ENCODE measurements at places on chromosomes 2 and 18.

DNA sequence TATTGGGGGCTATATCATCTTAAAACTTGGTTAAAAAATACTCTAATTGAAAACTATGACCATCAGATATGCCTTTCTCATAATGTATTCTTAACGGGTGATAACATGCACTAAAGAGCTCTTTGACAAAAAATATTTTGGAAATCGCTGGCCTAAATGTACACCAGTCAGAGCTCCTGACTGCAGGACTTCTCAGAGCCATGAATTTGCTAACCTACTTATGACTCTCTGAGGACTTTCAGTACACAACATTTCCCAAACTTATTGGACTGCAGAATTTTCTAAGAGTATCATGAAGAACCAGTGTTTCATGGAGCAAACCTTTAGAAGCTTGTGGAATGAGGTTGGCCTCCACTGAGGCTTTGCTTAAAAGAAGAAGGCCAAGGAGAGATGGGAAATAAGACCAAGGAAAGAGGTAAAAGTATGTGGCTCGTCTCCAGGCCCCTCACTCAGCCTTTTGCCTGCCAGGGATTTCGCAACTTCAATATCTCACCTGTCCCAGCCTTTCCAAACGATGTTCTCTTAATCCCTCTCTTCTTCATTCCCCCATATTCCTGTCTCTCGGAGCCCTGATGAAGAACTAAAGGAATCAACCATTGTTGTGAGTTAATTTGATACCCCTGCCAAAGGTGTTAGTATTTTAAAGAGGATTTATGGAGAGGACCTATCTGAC, 88.8 kb upstream of the EPC2 start:
- no peak for DNase-seq

- DNase-seq = no peak
Observed at GRCh38 chr2:119708241-119708640, 29.2 kb downstream of the TMEM177 start.

DNA sequence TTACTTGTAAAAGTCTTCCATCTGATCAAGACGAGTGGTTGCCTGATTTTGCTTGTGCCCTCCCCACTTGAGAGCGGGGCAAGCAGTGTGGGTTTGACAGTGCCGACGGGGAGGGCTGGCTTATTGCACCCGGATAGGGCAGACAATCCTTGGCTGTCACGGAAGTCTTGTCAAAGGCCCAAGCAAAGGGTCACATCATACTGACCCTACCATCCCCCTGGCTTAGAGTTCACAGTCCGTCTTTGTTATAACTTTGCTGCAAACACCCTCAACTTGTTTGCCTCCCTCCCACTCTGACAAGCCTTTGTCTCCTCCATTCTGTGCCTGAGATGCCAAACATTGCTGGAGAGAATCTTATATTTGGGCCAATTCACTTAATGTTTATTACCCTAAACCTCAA, 165.9 kb upstream of the MSH6 start:
- DNase-seq = no peak

- no peak for DNase-seq
Observed at GRCh38 chr2:18422432-18423165, 137.9 kb downstream of the RDH14 start.

- no peak for DNase-seq
Observed at GRCh38 chr2:177930916-177931315, 141.7 kb downstream of the PDE11A start.

DNA sequence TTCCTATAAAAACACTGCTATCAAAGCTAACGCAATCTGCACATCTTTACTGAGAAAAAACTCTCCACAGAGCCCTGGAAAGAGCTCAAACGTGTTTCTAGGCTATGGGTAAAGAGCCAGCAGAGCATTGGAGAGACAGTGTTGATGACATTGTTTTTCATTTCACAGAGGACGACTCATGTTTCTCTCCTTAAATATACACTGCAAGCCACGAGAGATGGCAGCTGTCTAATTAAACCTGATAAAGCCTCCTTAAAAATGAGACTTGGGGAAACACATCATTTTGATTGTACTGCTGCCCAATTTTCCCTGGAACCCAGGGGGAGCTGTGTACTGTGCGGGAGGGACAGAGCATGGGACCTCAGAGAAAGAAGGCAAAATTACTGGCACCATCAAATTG, 294.3 kb upstream of the SETBP1 start:
- DNase-seq = no peak
